Left lung (tissue), 14 donors: ENCODE measurements at places on chromosomes 1 and 21.

- no peaks in the 10 kb centered on the region for H3K4me1 ChIP-seq
- H3K4me3 ChIP-seq, result no peak overlapping the region
- no peaks in the 10 kb centered on the region for H3K36me3 ChIP-seq
- H3K27me3 ChIP-seq, result no peaks in the 10 kb centered on the region
- peak; percentile 38 for DNase-seq
Measured at GRCh38 chr1:168845140-168845539, 116.1 kb upstream of the DPT start.

- H3K4me3 ChIP-seq, result no peak overlapping the region
- no peak overlapping the region for H3K27ac ChIP-seq
- H3K4me1 ChIP-seq, result no peaks in the 10 kb centered on the region
- no peaks in the 10 kb centered on the region for H3K36me3 ChIP-seq
- DNase-seq, result no peak
Measured at GRCh38 chr1:224490549-224491537, 56.2 kb upstream of the WDR26 start.

GRCh38 chr1:43435146-43436145 is 18.3 kb downstream of the HYI start:
- no peak overlapping the region for H3K4me3 ChIP-seq
- peak overlapping the region; percentile 0 for H3K27ac ChIP-seq
- H3K27me3 ChIP-seq, result no peaks in the 10 kb centered on the region
- H3K4me1 ChIP-seq, result no peaks in the 10 kb centered on the region
- DNase-seq, result no peak

- H3K27me3 ChIP-seq, result no peaks in the 10 kb centered on the region
- H3K4me1 ChIP-seq, result no peaks in the 10 kb centered on the region
- DNase-seq, result no peak
Measured at GRCh38 chr1:193270996-193271395, 84.6 kb upstream of the B3GALT2 start.

DNA sequence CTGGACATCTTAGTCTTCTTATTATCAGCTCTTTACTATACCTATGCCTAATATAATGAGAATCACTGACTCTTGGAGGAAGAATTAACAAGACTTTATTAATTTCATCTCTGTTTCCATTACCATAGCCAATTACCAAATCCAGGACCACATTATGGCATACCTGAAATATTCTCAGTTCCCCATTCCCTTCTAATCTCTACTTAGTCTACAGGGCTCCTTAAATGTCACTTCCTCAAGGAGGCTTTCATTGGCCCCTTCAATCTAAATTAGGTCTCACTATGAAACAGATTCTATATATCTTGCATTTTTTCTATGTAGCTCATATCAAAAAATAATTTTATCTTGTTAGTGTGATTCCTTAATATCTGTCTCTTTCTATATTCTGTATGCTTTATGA is 371.2 kb downstream of the PTBP2 start:
- no peaks in the 10 kb centered on the region for H3K27me3 ChIP-seq
- no peaks in the 10 kb centered on the region for H3K36me3 ChIP-seq
- no peaks in the 10 kb centered on the region for H3K4me1 ChIP-seq
- H3K27ac ChIP-seq, result no peak overlapping the region
- H3K4me3 ChIP-seq, result no peak overlapping the region

- H3K4me3 ChIP-seq, result no peak overlapping the region
- no peak for DNase-seq
- peaks cover 31% of the 10 kb centered on the region for H3K4me1 ChIP-seq
- H3K27me3 ChIP-seq, result no peaks in the 10 kb centered on the region
Measured at GRCh38 chr1:9912264-9912936, 2.3 kb upstream of the CTNNBIP1 start.

- H3K27ac ChIP-seq, result no peak overlapping the region
- no peaks in the 10 kb centered on the region for H3K27me3 ChIP-seq
- H3K36me3 ChIP-seq, result no peaks in the 10 kb centered on the region
- no peak for DNase-seq
- H3K4me1 ChIP-seq, result peaks cover 20% of the 10 kb centered on the region
- H3K4me3 ChIP-seq, result no peak overlapping the region
Measured at GRCh38 chr1:227725046-227725445, 10.1 kb downstream of the JMJD4 start.

- no peaks in the 10 kb centered on the region for H3K27me3 ChIP-seq
- no peak for DNase-seq
- H3K4me3 ChIP-seq, result no peak overlapping the region
- no peaks in the 10 kb centered on the region for H3K36me3 ChIP-seq
- no peak overlapping the region for H3K27ac ChIP-seq
Measured at GRCh38 chr1:111596499-111596898, 23.1 kb upstream of the RAP1A start.

DNA sequence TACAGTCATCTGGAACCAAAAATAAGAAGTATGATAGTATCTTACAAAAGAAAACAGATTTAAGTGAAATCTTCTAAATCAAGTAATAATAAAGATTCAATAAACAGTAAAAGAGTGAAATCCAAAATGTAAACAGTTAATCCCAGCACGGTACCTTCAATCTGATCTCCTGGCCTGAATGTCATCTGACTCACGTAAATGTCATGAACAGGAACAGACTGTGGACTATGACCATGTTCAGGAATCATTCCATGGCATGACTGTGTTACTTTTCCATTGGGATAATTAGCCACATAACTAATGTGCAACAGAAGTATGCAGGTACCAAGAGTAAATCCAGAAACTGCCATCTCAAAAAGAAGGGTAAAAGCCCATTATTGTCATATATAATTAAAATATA is 18.0 kb downstream of the FRRS1 start:
- H3K27me3 ChIP-seq, result no peaks in the 10 kb centered on the region
- no peak overlapping the region for H3K27ac ChIP-seq
- no peaks in the 10 kb centered on the region for H3K4me1 ChIP-seq
- no peak overlapping the region for H3K4me3 ChIP-seq
- no peaks in the 10 kb centered on the region for H3K36me3 ChIP-seq

- no peak overlapping the region for H3K4me3 ChIP-seq
- H3K27ac ChIP-seq, result no peak overlapping the region
- H3K27me3 ChIP-seq, result no peaks in the 10 kb centered on the region
- H3K36me3 ChIP-seq, result no peaks in the 10 kb centered on the region
- no peak for DNase-seq
- H3K4me1 ChIP-seq, result no peaks in the 10 kb centered on the region
Measured at GRCh38 chr1:245704765-245705164, 550.0 kb downstream of the KIF26B start.

- H3K27me3 ChIP-seq, result no peaks in the 10 kb centered on the region
- peaks cover 19% of the 10 kb centered on the region for H3K4me1 ChIP-seq
- peaks cover 100% of the 10 kb centered on the region for H3K36me3 ChIP-seq
- H3K4me3 ChIP-seq, result no peak overlapping the region
- no peak for DNase-seq
- H3K27ac ChIP-seq, result no peak overlapping the region
Measured at GRCh38 chr1:15941899-15942660, 33.8 kb downstream of the ZBTB17 start.
